Activated CD8-positive, alpha-beta memory T cell treated with anti-CD3 and anti-CD28 coated beads for 4 hours (primary cell): ENCODE measurements at places on chromosomes 3 and 15.

DNA sequence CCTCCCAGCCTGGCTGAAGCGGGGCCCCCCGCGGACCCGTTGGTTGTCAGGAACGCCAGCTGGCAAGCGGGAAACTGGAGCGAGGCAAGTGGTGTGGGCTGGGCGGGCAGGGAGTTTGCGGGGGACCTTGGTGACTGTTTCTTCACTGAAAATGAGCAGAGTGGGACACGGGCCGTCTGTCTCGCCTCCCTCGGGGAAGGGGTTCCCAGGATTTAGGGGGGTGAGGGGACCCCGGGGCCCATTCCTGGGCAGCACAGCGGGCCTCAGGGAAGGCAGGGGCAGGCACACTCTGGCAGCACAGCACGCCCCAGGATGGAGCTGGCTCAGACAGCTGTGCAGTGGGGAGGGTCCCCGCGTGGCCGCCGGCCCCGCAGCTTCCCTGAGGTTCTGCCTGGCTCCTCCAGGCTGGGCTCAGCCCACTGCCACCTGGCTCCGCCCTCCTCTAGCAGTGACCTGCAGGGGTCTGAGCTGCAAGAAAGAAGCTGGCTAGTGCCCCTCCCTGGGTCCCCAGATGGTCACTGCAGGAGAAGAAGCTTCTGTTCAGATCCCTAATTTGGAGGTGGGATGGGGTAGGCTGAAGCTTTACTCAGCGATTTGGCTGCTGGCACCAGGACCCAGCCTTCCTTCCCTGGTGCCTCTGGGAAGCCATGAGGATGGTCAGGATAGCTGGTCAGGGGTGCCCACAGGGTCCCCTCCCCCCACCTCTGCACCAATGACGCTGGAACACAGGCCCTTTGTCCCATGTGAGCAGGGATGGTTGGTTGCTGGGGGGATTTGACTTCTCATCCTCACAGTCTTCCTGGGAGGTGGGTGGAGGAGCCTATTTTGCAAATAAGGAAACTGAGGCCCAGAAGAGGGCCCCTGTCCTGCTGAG is 90.4 kb downstream of the TBC1D2B start:
- DNase-seq, result no peak

- no peak for DNase-seq
Observed at GRCh38 chr3:38566215-38566528, 70.0 kb downstream of the EXOG start.

DNA sequence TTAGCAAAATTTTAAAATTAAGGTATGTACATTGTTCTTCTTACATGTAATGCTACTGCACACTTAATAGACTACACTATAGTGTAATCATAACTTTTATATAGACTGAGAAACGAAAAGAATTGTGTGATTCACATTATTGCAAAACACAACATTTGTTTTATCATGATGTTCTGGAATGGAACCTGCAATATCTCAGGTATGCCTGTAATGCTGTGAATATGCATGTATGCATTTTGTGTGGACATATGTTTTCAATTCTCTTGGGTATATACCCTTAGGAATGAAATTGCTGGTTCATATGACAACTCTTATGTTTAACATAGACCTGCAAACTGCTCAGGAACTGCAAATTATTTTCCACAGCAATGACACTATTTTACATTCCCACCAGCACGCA is 38.6 kb upstream of the TJP1 start:
- no peak for DNase-seq

- no peak for DNase-seq
Observed at GRCh38 chr3:185311991-185312390, 50.9 kb upstream of the MAP3K13 start.

GRCh38 chr3:148880681-148881080 is 15.6 kb downstream of the CPA3 start:
- no peak for DNase-seq

DNA sequence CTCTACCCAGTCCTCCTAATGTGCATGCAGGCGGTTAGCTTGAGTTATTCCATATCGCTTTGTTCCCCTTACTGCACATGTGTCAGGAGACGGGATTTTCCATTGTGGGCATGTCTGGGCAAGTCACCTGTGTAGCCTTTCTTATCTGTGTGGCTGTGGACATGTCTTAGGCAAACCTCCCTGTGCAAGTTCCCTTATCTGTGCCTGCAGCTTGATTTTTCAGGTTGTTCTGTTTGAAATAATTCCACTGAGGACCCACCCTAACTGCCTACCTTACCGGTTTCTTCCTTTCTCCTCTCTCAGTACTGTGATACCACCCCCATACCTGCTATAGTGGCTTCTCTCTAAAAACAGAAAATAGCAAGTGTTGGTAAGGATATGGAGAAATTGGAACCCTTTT is 113.6 kb downstream of the NEO1 start:
- no peak for DNase-seq

GRCh38 chr3:25558121-25558520 is 106.6 kb downstream of the TOP2B start:
- no peak for DNase-seq

DNA sequence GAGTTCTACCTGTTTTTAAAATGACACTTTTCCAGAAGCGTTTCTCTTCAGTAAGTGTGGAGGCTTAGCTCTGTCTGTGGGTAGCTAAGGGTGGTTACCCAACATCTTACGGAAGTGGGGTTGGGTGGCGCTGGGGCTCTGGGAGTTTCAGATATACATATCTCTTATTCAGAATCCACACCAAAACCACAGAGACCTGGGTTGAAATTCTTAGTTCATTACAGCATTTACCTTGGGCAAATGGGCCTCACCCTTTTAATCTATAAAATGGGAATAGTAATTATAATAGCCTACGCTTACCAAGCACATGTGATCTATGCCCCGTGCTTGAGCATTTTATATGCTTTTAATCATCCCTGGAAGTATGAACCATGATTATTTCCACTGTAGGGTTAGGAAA is 9.4 kb downstream of the PTPRG start:
- no peak for DNase-seq

GRCh38 chr3:100045696-100046095 is 68.6 kb downstream of the FILIP1L start:
- DNase-seq, result no peak

DNA sequence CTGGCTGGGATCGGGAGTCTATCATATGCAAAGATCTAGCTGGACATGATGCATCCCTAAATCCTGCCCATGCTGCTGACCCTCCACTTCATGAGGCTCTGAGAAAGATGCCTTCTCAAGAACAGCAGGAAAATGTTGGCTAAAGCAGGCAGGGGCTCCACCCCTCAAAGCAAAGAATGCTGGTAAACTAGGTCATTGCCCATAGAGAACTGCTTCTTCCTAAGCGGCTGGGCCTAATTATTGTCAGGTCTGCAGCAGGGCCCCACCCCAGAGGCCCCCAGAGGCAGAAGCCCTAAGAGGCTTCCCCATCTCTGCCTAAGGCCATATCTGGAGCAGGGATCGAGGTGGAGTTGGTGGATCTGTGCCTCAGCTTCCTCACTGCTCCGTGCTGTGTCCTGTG is 447.4 kb upstream of the PROK2 start:
- DNase-seq, result no peak

- no peak for DNase-seq
Observed at GRCh38 chr3:63960048-63960711, 48.0 kb upstream of the SCAANT1 start.

DNA sequence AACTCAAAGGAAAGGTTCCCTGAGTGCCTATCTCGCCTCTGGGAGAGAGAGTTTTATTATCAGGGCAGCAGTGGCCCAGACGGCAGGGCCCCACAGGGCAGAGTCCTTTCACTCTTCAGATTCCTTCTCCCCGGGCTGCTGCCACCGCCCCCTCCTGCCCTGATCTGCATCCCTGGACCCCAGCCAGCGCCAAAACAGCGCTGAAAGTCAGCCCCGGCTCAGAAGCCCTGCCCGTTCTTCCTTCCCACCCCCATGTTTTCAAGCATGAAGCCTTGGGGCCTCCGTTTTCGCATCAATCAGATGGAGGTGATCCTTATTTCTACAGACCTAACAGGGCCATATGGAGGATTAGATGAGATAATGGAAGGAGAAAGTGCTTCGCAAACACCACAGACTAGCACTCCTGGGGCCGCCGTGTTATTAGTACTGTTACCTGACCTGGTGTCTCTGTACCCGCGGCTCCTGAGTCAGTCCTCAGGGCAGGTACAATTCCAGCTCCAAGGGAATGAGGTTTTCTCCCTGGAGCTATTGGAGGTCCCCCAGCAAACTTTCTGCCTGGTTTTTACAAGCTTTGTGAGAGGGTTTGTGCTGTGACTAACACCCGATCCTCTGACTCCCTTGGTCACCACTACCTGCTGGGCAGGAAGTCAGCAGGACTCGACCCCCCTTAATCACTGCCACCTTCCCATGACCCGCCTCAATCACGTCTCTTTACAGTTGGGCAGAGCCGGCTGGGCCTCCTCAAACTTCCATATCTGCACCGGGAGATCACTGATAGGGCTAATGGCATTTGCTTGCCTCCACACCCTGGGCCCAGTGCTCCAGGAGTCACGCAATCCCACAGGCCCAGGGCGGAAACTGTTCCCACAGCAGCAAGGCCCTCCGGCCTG is 39.5 kb upstream of the TSEN2 start:
- DNase-seq, result no peak

DNA sequence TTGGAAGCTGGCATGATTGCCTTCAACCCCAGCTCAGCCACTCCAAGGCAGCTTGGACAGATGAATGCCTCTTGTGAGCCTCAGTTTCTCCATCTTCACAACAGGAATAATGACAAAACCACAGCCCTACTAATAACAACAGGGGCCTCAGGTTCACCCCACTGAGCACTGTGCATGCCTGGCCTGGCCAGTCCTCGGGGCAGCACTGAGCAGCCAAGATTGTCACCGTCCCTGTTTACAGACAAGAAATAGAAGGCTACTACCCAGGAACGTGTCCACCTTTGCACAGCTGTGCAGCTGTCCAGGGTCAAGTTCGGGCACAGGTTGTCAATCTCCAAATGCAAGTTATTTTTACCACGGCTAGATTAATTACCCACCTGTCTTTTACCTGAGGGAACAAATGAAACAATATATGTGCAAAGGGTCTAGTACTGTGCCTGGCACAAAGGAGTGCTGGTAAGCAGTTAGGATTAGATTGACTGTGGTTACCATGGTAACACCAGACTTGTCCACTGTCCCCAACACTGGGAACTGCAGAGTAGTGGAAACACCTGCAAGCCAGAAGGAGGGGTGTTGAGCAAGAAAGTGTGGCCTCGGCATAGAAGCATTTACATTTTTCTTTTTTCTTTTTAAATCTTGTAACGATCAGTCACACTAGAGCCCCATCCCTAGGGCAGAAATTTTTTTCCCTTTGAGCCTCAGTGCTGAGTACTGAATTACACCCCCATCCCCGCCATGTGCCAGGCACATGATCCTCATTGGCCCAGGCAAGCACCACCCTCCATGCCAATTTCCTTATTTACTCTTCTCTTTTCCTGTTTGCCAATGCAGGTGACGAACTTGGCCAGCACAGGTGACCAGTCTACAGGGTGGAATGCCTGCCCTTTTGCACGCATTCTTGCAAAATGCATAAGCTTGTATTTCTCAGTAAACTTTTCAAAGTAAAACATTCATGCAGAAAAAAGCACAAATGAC is 66.3 kb upstream of the SLC6A6 start:
- DNase-seq, result no peak

DNA sequence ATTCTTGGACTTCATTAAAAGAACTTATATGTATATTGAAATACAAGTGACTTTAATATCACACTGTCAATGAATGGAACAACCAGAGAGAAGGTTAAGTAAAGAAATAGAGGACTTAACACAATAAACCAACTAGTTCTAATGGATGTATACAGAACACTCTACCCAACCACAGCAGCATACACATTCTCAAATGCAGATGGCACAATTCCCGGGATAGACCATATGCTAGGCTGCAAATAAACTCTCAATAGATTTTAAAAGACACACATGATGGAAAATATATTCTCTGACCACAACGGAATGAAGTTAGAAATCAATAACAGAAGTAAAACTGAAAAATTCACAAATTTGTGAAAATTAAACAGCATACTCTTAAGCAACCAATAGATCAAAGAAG is 214.3 kb upstream of the LINGO1 start:
- no peak for DNase-seq

DNA sequence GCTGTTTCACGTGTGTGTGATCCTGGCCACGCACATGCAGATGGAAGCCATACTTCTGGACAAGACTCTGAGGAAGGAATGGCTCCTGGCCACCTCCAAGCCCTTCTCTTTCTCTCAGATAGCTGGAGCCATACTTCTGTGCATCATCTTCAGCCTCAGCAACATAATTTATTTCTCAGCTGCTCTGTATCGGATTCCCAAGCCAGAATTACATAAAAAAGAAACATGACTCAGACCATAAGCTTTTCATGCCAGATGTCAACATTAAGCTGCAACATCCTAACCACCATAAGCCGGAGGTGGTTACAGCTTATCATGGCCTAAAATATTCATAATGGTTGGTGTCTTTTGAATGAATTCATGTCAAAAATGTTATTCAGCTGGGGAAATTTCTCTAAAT is 10.6 kb upstream of the KIF23 start:
- DNase-seq, result no peak

GRCh38 chr3:118180853-118181252 is 853.8 kb downstream of the IGSF11 start:
- DNase-seq, result no peak

GRCh38 chr3:85539232-85539631 is 580.4 kb downstream of the CADM2 start:
- DNase-seq, result no peak

DNA sequence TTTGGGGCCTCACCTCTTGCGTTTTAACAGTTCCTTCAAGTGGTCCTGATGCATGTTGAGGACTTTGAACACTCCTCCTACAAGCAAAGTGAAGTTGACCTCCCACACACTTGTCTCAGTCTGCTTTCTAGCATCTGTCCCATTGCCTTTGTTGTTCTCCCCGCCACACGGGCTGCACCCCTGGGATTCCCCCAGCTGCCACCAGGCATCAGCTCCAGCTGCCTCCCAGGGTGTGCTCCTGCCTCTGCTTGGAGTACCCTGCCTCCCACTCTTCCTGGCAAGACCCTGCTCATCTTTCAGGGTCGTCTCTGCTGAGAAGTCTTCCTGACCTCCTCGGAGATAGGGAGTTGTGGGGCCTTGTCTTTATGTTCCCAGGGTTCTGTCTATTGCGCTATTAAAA is 52.2 kb downstream of the IGF1R start:
- no peak for DNase-seq

GRCh38 chr15:58285212-58285920 is 146.4 kb upstream of the LIPC start:
- DNase-seq, result no peak

GRCh38 chr3:130425484-130425883 is 80.0 kb downstream of the COL6A5 start:
- DNase-seq, result no peak

GRCh38 chr3:151789853-151790463 is 24.0 kb upstream of the AADAC start:
- no peak for DNase-seq

DNA sequence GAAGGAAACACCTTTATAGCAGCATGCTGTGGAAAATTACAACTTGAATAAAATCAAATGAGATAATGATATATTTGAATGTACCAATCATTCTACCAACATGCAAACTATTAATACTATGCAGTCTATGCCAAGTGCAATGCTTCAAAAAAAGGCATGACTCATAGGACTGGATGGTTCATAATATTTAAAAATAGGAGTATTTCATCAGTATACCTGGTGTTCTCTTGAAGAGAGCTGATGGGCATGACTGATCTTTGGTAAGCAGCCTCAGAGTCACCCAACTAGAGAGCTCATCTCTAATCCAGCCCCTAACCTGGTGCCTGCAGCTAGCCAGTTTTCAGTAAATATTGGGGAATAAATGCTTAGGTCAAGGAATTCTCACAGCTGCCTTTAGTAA is 434.7 kb upstream of the ARRDC4 start:
- no peak for DNase-seq

- DNase-seq, result no peak
Observed at GRCh38 chr3:69554576-69554975, 168.7 kb upstream of the FRMD4B start.

- no peak for DNase-seq
Observed at GRCh38 chr3:52216585-52217408, 8.6 kb downstream of the TLR9 start.
